ENCODE measurements at places on chromosomes 7 and 10. TPM values are rescaled to one million over a fixed set of nuclear protein-coding genes. Genes with fewer than 3 reads are reported as not detected.

The UPK3B gene
- polyA plus RNA-seq = 1.3 TPM

The OR2A12 gene
- 0.11 TPM for polyA plus RNA-seq

The WNT8B gene
- polyA plus RNA-seq = 0.68 TPM

The ANKMY2 gene
- 30.7 TPM for polyA plus RNA-seq

The SUGCT gene
- polyA plus RNA-seq = 10.3 TPM

The ZNF239 gene
- polyA plus RNA-seq = 13.8 TPM

The CXCL12 gene
- polyA plus RNA-seq = 489 TPM

The SFTPA1 gene
- polyA plus RNA-seq = not detected

The KIAA1549 gene
- polyA plus RNA-seq = 14.1 TPM
